Thymus (tissue), 14 donors: ENCODE measurements at places on chromosomes 12 and 14.

DNA sequence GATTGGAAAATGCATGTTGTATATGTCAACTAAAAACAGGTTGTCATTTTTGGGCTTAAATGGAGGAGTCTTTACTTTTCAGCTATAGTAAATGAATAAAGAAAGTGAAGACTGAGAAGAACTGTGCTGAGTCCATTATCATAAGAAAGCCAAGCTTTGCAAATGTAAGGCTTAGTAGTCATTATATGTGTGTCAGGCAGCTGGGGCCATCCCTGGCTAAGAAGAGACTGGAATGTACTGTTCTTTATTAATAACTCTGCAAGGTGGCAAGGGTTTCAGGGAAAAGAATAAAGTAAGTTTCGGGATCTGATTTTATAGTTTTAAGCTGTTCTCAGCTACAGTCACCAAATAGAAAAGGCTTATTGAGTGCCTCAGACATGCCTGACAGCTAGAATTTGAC lies 48.7 kb downstream of the SRGAP1 start:
- no peak for DNase-seq
- no peak overlapping the region for H3K27ac ChIP-seq
- H3K4me3 ChIP-seq = no peak overlapping the region
- no peaks in the 10 kb centered on the region for H3K4me1 ChIP-seq
- no peaks in the 10 kb centered on the region for H3K27me3 ChIP-seq
- H3K36me3 ChIP-seq = no peaks in the 10 kb centered on the region

DNA sequence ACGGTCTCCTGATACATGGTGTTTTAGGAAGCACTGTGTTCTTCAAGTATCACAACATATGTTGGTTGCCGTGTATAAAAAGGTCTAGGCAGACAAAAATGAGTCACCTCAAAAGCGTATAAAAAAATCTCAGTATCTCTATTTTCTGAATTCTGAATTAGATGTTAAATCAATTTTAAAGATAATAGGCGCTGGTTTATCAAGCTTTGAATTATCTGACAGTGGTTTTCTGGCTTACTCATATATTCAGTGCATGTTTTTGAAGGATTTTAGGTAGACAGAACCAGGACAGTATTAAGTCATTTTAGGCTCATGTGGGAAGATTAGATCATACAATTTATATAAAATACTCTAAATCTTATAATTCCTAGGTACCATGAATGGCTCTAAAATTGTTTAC lies 110.8 kb downstream of the TMTC2 start:
- H3K4me3 ChIP-seq = no peak overlapping the region
- DNase-seq = no peak
- no peaks in the 10 kb centered on the region for H3K4me1 ChIP-seq
- no peaks in the 10 kb centered on the region for H3K36me3 ChIP-seq
- no peak overlapping the region for H3K27ac ChIP-seq

- H3K4me3 ChIP-seq = no peak overlapping the region
- no peaks in the 10 kb centered on the region for H3K36me3 ChIP-seq
- H3K4me1 ChIP-seq = no peaks in the 10 kb centered on the region
- H3K27me3 ChIP-seq = no peaks in the 10 kb centered on the region
- no peak for DNase-seq
These were observed 80.6 kb upstream of the GTF2A1 start for GRCh38 chr14:81301371-81301770.

DNA sequence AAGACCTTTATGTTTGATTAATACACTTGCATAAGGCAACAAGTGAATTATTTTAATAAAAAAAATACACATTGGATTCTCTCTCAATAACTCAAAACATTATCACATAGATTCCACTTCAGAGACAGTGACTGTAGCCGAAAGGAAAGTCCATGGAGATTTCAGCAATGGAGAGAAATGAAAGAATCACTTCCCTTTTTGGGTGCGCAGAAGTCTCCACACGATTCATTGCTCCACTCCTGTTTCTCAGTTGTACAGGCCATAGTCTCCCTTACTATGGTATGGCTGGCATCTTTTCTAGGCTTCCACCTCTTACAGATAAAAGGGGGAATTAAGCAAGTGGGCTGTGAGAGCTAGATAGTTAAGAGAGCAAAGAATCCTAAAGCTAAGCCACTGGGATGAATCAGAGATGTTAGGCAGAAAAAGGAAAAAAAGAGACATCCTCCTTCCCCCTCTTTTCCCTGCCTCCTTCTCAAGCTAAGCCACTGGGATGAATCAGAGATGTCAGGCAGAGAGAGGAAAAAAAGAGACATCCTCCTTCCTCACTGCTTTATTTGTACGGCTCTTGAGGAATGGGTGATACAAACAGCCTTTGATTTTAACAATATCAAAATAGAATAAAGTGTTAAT lies 16.3 kb downstream of the ST8SIA1 start:
- no peak overlapping the region for H3K27ac ChIP-seq
- H3K4me3 ChIP-seq = no peak overlapping the region
- no peaks in the 10 kb centered on the region for H3K27me3 ChIP-seq
- no peak for DNase-seq
- H3K36me3 ChIP-seq = no peaks in the 10 kb centered on the region
- H3K4me1 ChIP-seq = no peaks in the 10 kb centered on the region
